SJSA1 (cell line): ENCODE measurements at places on chromosomes 3 and 15.

- DNase-seq, result no peak
These were observed 21.2 kb downstream of the GCSAM start for GRCh38 chr3:112111785-112112402.

DNA sequence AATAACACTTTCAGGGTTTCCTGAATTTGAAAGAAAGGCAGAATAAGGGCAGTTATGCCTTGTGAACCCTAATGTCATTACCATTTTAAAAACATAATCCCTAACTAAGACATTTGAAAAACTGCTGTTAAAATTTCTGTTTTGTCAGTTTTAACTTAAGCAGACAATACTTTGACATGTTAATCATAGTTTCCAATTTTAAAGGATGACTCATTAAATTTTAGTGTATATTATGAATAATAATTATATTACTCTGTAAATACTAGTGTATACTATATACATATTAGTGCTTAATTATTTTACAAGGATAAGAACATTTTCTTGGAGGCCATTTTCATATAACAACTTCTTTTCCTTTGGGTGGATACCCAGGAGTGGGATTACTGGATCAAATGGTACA lies 553.1 kb upstream of the BCHE start:
- DNase-seq, result no peak

- DNase-seq, result peak; percentile 82
These were observed 8.3 kb downstream of the ANKRD63 start for GRCh38 chr15:40274350-40275274.

DNA sequence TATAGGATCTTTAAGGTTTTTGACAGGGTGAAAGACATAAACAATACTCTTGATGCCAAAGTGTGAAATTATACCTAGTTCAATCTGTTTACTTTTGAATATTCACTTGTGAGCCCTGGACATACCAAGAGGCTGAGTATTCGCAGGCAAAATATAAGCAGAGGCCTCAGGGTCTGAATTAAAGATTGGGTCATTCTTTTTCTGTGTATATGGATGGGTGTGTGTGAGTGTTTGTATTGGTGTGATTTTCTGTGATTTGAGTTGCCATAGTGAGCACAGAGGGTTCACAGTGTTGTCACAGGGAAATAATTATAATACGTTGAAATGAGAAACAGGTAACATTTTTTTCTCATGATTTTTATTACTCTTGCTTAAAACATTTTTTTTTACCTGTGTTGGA lies 770.7 kb upstream of the ALCAM start:
- no peak for DNase-seq

- no peak for DNase-seq
These were observed 30.4 kb downstream of the SECISBP2L start for GRCh38 chr15:49015896-49016295.

- no peak for DNase-seq
These were observed 38.5 kb downstream of the B3GNT5 start for GRCh38 chr3:183291497-183292031.

- no peak for DNase-seq
These were observed 212.8 kb downstream of the EPHA3 start for GRCh38 chr3:89320186-89320585.

GRCh38 chr3:152071924-152072323 lies 196.8 kb upstream of the MBNL1 start:
- DNase-seq, result peak; percentile 19

GRCh38 chr3:21477541-21478288 lies 273.3 kb downstream of the ZNF385D start:
- DNase-seq, result no peak

GRCh38 chr15:81530271-81530691 lies 156.3 kb upstream of the TMC3 start:
- DNase-seq, result no peak

DNA sequence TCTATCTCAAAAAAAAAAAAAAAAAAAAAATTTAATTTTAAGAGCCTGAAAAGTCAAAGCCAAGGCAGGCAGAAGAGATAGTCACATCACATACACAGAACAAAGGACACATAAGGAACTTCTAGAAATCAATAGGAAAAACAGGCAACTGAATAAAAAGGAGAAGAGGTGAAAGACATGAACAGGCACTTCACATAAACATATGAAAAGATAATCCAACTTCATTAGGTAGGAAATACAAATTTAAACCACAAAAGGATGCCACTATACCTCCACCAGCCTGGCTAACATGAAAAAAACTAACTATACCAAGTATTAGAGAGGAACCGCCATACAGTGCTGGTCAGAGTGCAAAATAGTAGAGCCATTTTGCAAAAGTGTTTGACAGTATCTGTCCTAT lies 14.1 kb downstream of the CCDC12 start:
- DNase-seq, result no peak

DNA sequence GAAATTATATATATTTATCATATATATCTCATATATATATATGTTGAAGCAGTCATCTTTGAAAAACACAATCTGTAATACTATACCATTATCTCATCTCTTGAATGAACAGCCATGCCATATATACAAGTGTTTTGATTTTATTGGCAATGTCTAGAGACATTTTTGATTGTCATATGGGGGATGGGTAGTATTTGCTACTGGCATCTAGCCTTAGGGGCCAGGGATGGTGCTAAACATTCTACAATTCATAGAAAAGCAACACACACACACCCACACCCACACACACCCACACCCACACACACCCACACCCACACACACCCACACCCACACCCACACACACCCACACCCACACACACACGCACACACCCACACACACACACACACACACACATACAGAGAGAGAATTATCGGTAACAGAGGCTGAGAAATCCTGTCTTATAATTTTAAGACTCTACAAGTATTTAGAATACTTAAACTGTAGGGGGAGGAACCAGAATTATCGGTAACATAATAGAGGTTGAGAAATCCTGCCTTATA lies 11.1 kb upstream of the PIK3R4 start:
- no peak for DNase-seq
